BJ (cell line): ENCODE measurements at places on chromosomes 12 and 14.

DNA sequence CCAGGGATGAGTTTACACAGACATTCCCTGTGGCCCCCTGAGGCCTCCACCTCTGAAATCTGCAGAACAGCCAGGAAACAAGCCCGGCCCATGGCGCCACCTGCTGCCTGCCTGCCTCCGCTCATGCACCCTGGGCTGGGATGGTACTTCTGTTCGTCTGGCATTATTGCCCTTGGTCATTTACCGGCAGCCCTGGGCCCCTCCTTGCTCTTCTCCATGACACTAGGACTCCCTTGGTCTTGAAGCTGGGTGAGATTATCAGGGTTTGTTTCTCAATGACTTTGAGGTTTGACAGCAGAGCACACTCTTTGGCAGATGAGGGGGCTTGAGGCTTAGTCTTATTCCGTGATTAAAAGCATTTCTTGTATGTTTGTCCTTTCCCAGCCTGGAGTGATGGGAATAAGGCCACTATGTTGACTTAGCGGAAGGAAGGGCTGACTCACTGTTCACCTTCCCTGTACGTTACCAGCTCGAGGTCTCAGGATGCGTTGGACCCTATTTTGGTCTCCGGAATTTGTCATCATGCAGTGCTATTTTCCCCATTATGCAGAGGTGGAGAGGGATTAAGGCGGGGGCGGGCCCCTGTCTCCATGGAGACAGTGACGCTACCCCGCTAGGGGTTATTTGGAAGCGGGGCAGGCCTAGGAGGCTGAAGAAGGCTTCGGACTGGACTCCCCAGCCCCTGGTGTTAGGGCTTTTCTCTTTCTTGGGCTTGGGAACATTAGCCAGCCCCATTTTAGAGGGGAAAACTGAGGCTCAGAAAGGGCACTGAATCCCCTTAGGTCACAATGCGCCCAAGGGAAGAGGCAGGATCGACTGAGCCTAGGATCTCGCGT, 706 bp upstream of the PEX5 start:
- peak; percentile 20 for DNase-seq

GRCh38 chr12:131123817-131124216, 170.1 kb downstream of the ADGRD1 start:
- no peak for DNase-seq

DNA sequence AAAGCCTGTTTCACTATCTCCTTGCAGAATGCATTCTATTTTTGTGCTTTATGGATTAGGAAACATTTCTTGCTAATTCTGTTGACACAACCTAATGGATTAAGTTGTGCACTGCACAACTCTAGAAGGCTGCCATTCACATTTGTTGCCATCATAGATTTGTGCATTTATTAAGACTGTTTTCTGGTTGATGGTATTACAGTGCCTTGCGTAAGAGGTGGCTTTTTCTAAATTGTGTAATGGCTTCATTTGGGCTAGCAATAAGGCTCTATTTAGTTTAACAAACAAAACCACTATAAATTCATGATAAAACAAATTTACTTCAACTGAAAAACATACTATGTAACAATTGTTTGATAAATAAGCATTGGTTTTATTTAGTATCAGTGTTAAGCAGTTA, 175.9 kb downstream of the TRHDE start:
- no peak for DNase-seq

- no peak for DNase-seq
Observed at GRCh38 chr14:65286443-65286842, 126.1 kb upstream of the FUT8 start.

- DNase-seq, result no peak
Observed at GRCh38 chr12:128871516-128871892, 18.2 kb downstream of the GLT1D1 start.

GRCh38 chr12:33649992-33650391, 210.4 kb upstream of the SYT10 start:
- DNase-seq, result no peak

DNA sequence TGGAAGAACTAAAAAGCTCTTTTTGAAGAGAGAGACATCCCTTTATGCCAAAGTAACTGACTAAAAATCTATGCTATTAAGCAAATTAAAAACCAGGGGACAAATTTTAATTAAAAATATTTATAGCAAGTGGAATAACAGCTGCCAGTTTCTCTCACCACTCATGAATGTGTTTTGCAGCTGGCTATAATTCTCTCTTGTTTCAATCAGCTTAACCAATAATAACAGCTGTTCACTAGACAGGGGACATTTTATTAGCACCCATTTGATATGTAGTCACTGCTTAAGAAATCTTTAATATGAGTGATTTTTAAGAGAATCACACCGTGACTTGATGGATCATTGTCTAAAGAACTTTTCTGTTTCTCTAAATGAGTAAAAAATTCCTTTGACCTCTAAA, 34.2 kb upstream of the KRR1 start:
- no peak for DNase-seq

GRCh38 chr12:107761502-107761904, 566 bp upstream of the PRDM4 start:
- no peak for DNase-seq

DNA sequence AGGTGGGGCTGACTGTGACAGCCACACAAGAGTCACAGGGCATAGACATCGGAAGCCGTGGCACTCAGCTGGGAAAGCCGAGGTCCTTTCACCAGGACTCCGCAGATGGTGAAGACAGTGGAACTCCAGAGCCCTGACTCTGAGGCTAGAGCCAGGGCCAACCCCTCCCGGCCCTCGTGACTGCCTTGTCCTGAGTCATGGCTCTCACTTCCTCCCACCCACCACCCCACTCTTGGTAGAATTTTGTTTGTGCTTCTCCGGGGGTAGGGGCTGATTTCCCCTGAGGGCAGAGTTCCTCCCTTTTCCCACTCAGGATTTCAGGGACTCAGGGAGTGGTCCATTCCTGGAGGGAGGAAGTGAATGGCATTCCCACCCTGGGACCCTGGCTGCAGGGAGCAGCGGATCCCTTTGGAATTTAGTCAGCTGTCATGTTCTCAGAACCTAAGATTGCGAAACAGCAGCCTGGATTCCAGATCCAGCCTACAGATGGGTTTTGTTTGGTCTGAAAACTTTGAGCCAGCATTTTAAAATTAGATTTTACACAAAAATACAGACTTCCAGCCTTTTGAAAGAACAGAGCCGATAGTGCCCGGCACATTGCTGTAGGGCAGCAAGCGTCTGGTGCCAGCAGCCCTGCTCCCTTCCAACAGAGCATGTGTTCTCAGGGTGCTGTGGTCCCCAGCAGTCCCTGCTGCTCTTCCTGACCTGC, 50.7 kb downstream of the TPCN1 start:
- peak; percentile 52 for DNase-seq

DNA sequence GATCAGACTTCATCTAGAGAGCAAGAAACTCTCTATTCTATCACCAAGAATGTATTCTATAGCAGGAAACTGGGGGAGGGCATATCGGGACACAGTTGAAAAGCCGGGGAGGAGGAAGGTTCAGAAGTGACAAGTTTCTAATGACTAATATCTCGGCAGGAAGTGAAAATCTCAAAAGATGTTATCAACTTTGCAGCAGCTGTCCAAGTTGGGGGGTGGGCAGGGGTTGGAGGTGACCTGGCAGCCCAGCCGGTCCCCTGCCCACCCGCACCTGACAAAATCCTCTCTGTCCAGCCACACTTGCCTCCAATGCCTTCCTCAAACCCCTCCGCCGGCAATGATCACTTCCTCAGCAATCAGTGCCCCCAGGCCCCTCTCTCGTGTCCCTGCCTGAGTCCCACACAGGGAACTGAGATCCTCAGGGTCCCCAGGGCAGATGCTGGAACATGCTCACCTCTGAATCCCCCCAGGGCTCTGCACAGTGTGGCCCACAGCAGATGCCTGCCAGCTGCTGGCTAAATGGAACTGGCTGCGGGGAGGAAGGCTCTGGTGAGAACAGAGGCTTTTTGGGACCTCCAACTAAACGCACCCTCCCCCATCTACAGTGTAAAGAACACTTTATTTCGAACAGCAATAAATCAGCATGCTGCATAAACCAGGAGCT, 43.9 kb downstream of the CCDC88C start:
- DNase-seq, result no peak

- DNase-seq, result no peak
Observed at GRCh38 chr14:101333335-101334280, 227.7 kb upstream of the DIO3 start.

DNA sequence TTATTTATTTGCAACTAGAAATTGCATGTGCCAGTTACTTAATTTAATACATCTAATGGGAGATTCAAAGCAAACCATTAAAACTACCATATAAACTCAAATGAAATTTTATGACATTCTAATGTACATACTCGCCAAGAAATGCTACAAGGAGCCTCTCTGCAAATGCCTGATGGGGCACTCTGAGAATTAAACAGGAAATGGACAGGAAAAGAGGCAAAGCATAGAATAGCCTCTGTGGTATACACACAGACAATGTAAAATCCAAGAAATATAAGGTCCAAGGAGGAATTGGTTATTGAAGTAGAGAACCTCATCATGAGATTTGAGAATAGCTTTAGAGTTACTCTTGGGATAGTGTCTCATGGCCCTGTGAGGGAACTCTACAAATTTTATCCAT, 41.2 kb downstream of the RAB21 start:
- DNase-seq, result no peak

DNA sequence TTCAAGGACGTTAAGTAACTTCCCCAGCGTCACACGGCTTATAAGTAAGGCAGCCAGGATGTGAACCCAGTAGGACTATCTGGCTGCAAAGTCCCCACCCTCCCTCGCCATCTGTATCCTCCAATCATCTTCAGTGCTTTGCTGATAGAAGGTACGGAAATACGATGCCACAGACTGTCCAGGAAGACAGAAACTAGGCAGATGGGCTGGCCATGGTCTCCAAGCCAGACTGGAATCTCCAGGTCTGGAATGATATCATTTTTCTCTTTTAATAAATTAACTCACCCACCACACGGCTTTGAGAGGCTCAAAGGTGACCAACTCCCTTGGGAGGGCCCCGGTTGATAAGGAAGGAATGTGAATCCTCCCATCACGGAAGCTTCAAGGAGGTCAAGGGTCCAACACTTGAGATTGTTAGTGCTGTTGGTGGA, 16.3 kb upstream of the BDKRB1 start:
- DNase-seq, result no peak

GRCh38 chr14:61406198-61406597, 84.8 kb downstream of the PRKCH start:
- no peak for DNase-seq

GRCh38 chr12:5384015-5384414, 47.9 kb upstream of the NTF3 start:
- DNase-seq, result peak; percentile 79

- no peak for DNase-seq
Observed at GRCh38 chr14:35078082-35078481, 32.0 kb downstream of the FAM177A1 start.

DNA sequence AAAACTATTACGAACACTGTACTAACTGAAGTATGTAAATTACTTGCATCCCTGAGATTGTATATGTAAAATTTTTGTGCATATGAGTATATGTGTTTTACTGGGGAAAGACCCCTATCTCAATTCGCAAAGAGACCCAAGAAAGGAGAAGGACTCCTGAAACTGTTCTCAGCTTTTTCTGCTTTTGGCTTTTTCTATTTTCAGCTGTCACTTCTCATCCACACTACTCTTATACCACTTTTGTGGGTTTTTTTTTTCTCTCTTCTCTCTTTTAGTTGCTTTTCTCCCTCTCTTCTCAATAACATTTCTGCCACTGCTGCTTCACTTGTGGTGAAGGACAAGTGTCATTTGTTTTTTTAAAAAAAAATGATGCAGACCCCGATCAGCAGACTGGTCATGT, 39.8 kb downstream of the NIN start:
- no peak for DNase-seq

- no peak for DNase-seq
Observed at GRCh38 chr12:6546016-6546415, 9.8 kb downstream of the IFFO1 start.

DNA sequence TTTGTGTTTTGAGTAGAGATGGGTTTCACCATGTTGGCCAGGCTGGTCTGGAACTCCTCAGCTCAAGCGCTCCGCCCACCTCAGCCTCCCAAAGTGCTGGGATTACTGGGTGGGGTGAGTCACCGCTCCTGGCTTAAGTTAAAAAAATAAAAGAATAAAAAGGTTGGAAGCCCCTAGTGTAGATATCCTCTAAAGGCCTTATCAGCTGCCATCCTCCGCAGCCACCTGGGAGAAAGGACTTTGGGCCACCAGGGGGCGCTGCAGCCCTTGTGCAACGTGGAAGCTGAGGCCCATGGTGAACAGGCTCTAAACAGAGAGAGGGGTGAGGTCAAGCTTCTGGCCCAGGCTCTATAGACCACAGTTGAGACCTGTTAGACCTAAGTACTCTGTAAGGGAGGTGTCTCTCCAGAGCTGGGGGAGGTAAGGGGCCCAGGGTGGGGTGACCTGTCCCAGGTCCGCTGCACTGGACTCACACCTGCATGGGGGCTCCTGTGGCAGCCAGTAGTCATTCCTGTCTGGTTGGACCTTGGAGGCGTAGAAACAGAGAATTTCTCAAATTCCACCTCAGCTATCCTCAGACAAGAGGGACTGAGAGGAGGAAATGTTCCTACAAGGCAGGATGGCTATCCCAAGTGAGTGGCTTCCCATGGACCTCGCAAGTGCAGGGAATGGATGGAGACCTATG, 14.0 kb upstream of the RACGAP1 start:
- no peak for DNase-seq

GRCh38 chr14:61388976-61389576, 67.7 kb downstream of the PRKCH start:
- no peak for DNase-seq

DNA sequence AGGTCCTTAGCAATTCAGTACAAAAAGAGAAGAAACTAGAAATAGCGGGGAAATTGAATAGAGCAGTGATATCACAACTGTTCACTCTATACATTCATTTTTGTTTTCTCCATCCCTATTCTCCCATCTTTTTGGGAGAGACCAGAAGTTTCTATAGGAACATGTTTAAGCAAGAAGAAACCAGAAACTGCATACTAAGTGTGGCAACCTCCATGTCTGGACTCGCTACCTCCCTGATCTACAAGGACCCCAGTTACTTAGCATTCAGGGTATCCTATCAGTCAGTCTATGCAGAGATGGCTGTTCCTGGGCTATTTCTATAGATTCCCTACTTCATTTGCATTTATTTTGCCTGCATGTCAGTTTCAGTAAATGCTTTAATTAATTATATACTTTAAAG, 178.6 kb downstream of the PHLDA1 start:
- DNase-seq, result no peak

GRCh38 chr12:123280971-123281370, 9.3 kb upstream of the CDK2AP1 start:
- DNase-seq, result no peak

- DNase-seq, result no peak
Observed at GRCh38 chr12:42918443-42918842, 328.9 kb upstream of the PRICKLE1 start.

DNA sequence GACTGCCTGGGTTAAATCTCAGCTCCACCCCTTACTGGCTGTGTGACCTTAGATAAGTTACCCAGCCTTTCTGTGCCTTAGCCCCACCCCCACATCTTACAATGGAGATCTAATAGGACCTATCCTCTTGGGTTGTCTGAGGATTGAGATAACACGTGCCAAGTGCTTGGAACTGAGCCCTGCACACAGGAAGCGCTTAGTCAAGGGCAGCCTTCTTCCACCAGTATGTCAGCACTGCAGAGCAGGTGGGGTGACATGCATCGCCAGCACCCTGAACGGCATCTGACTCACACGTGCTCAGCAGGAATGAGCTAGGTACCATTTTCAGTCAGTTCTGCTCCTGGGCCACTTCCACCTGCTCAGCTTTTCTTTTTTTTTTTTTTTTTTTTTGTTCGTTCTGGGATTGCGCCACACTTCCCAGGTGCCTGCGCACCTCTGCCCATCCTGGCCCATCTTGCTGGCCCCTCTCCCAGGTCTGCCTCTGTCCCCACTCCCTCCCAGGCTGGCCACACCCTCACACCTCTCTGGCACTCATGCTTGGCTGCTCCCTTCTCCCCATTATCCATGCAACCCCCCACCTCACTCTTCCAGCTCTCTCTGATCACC, 19.6 kb downstream of the LGMN start:
- no peak for DNase-seq
